ENCODE measurements at places on chromosomes 16 and 17.

GRCh38 chr17:27478901-27479538 is 22.8 kb downstream of the KSR1 start:
- no peak for DNase-seq

- DNase-seq: no peak
These were observed 473 bp upstream of the PDIA2 start for GRCh38 chr16:282491-282890.

DNA sequence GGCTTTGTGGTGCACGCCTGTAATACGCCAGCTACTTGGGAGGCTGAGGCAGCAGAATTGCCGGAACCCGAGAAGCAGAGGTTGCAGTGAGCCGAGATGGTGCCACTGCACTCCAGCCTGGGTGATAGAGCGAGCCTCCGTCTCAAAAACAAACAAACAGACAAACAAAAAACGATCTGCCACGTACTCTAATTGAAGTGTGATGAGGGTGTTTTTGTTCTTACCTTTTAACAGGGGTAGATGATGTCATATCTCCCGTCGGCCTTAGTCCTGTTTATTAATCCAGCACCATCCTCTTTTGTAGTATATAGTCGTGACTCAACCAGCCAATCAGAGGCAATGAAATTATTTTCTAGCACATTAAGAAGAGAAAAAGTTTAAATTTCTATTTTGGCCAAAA is 58.5 kb downstream of the IQCK start:
- no peak for DNase-seq

DNA sequence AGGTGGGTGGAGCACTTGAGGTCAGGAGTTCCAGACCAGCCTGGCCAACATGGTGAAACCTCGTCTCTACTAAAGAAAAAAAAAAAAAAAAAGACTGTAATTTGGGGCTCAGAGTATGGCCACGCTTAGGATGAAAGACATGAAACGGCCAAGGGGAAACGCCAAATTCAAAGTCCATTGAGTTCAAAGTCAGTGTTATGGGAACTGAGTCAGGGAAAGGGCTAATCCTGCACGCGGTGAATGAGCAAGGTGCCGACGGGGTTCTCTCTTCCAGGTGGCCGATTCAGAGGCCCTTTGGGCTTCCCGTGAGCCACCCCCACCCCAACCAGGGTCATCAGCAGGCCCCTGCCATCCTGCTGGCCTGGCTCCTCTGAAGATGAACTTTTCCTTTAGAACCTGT is 7.5 kb upstream of the OSGIN1 start:
- no peak for DNase-seq

DNA sequence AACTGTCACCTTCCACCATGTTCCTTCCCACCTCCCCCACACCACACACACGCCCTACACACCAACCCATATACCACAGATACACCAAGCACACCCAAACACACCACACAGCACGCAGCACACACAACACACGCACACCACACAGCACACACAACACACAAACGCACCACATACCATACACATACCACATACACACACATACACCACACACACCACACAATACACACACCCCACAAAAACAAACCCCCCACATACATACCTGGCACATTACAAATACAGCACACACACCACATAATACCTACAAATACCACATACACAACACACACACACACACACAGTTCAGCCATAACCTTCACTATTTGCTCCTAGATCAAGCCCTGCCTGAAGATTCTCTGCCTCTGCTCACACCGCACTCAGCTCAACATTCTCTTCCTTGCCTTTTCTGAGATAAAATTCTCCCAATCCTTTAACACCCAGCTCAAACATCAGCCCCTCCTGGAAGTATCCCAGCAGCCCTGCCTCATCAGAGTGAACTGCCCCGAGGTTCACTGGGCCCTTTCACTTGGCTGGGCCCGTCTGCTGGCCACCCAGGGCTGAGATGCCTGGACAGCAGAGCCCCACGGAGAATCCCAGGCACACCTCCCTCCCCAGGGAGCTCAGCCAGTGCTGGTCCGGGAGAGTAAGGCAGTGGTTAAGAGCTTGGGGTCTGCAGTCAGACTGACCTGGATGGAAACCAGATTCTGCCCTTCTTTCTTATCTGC is 31.9 kb upstream of the CPNE2 start:
- DNase-seq: no peak

- DNase-seq: no peak
These were observed 45.7 kb downstream of the TMEM186 start for GRCh38 chr16:8751481-8752311.

DNA sequence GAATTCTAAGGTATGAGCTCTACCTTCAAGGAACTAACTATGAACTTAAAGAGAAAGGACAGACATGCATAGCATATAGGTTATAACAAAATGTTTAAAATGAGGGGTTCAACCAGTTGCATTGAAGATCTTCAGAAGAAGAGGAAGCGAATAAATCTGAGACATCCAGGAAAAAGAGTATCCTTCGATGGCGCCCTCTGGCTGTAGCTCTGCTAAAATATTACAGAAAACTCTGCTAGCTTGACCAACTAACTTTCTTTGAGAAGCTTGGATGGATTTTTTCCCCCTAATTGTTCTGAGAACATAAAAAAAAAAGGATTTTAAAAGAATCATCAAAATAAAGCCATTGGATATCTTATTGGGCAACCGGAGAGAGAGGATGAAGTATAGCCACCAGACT is 659.9 kb upstream of the SOX9 start:
- no peak for DNase-seq

- no peak for DNase-seq
These were observed 102.3 kb upstream of the C17orf78 start for GRCh38 chr17:37273409-37274051.

- DNase-seq: no peak
These were observed 679.8 kb upstream of the KIF2B start for GRCh38 chr17:53142890-53143289.

Measured in activated gamma-delta T cell treated with anti-CD3 and anti-CD28 coated beads, Interleukin-2, amount 50 U/mL, for 16 hours (primary cell).